ENCODE measurements at places on chromosomes 6 and 20.

GRCh38 chr6:27601668-27602254 lies 128.9 kb upstream of the ZNF184 start:
- no peak for DNase-seq

DNA sequence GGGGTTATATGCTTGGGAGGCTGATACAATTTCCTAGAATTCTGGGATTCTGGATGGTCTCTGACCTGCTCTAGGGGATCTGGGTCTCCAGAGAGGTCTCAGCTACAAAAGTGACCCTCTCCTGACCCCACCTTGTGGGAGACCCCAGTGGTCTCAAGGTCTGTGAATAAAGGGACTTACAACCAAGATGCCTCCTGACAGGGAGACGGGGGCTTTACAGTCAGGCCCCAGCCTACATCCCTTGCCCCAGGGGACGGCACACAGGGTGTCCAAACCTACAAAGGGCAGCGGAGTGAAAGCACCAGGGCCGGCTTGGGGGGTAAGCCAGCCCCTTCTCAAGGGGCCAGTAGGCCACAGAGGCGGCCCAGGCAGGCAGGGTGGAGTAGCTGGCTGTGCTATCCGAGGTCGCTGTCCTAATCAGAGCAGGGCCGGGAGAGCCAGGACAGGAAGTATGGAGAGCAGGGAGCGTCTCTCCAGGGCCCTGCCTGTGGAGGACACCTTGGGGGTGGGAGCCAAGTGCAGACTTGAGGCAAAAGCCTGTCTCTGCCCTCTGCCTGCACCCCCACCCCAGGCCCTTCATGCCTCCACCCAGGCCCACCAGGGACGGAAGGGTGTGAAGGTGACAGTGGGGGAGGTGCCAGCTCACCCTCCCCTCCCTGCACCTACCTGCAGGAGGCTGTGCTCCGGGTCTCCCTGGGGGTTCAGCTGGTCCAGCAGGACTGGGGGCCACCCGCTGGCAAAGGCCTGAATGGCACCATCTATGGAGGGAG lies 3.5 kb downstream of the GFRA4 start:
- DNase-seq = no peak

DNA sequence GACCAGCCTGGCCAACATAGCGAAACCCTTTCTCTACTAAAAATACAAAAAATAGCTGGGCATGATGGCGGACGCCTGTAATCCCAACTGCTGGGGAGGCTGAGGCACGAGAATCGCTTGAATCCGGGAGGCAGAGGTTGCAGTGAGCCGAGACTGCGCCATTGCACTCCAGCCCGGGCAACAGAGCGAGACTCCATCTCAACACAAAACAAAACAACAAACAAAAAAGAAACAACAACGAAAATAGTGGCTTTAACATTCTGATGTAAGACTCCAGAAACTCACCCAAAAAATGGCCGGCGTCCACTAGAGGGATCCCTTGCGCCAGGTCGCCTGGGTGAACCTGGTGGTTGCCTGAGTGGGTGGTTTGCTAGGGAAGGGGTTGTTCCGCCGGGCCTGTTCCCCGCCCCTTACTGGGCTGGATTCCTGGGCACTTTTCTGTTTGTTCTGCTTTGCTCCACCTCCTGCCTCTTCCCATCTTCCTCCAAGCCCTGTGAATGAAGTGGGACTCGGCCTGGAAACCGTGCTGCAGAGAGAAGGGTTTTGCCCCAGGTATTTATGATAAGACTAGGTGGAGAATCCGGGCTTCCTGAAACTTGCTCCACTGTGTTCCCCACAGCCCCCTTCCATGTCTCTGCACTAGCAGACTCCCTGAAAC lies 1.5 kb downstream of the PABPC1L start:
- DNase-seq = peak; percentile 38

- DNase-seq = no peak
Measured at GRCh38 chr20:10469599-10469998, 34.5 kb downstream of the SLX4IP start.

DNA sequence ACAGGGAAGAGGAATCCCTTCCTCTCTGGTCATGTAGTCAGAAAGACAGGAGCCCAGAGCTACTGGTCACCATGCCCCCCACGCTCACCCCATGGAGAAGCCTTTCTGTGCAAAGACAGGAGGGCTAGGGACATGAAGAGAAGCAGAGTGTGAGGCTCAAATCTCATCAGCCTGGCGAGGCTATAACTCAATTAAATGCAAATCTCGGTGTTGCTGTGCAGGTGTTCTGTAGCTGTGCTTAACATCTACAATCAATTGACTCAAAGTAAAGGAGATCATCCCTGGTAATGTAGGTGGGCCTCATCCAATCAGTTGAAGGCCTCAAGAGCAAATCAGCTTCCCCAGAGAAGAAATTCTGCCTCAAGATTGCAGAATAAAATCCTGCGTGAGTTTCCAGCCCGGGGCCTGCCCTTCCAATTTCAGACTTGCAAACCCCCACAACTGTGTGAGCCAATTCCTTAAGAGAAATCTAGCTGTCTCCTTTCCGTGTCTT lies 64.4 kb downstream of the CHMP4B start:
- DNase-seq = no peak

- no peak for DNase-seq
Measured at GRCh38 chr6:31677955-31678354, 2.9 kb downstream of the LY6G5C start.

- DNase-seq = no peak
Measured at GRCh38 chr20:47137231-47137870, 219.1 kb downstream of the ZMYND8 start.

DNA sequence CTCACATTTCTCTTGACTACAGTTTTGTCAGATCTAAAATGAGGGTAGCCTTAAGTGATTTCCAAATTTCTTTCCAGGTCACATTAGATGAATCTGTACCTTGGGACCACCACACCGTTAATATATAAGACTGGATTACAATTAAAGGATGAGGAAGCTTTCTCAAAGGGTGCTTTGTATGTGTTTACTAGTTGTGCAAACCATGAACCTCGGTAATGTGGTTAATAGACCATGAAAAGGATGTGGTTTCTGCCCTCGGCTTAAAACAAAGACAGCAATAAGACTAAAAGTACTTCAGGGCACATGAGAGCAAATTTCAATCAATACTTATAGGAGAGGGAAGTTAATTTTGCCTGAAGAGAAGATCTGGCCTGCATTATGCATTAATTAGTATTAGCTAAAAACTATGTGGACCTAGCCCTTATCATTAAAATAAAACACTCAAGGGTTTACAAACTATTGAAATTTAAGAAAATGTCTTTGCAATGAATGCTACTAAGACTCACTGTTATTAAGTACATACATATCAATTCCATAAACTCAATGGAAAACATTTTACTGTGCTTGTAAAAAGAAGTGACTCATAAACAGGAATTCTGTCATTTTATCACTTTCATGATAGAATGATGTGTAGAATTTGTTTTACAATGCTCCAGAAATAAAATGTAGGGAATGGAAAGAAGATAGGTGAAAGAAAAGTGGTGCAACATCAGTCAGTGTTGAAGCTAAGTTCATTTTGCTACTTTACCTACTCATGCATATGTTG lies 936 bp upstream of the TMX4 start:
- DNase-seq = no peak

DNA sequence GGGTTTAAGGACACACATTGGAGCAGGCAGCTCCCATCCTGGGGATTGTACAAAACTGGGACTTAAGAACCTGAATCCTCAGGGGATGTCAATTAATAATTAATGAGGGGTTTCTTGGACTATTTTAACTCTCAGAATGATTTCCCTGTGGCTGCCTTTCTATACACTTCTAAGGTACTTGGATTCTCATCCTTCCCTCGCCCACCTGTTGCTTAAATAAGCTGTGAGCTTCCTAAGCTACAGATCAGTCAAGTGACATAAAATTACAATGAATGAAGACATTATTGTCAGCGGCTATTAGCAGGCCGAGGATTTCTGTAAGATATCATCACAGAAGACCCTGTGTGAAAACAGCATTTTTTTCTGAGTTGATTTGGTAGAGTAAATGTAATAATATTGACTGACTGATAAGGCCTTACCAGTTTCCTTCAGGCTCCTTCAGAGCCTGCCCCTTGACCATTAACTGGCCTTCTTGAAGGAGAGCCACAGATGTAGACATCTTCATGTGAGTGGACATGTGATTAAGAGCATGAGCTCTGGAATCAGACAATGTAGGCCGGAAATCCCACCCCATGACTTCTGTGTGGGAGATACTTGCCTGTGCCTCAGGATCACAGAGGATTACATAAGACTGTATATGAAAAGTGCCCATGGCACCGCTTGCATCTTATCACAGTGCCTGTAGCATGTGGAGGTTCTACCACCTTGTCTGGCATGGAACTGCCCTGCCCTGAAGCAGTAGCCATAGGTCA lies 101.7 kb downstream of the TULP4 start:
- DNase-seq = no peak

DNA sequence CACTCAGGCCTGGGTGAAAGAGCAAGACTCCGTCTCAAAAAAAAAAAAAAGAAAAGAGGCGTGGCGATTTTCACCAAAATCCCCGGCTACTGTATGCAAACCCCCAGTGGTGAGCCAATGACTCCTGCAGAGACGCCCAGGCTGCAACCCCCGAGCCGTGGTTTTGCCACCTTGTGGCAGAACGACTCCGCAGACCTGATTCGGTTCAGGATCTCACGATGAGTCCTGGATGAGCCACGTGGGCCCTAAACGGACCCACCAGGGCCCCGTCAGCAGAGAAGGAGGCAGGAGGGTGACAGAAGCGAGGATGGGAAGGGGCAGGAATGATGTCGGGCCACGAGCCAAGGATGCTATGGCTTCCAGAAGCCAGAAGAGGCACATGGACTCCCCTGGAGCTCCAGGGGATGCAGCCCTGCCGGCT lies 42.5 kb downstream of the SLC2A4RG start:
- DNase-seq = peak; percentile 5
